ENCODE measurements at places on chromosomes 3 and 15. TPM values are rescaled to one million over a fixed set of nuclear protein-coding genes. Genes with fewer than 3 reads are reported as not detected.

GRCh38 chr15:90716317-90716975 is 700 bp upstream of the BLM start:
- H3K36me3 ChIP-seq, result peaks cover 6% of the 10 kb centered on the region
- peak overlapping the region; percentile 81 for H3K4me3 ChIP-seq
- peaks cover 4% of the 10 kb centered on the region for H3K4me1 ChIP-seq
- DNase-seq, result no peak
- no peaks in the 10 kb centered on the region for H3K27me3 ChIP-seq
- H3K27ac ChIP-seq, result peak overlapping the region; percentile 99

DNA sequence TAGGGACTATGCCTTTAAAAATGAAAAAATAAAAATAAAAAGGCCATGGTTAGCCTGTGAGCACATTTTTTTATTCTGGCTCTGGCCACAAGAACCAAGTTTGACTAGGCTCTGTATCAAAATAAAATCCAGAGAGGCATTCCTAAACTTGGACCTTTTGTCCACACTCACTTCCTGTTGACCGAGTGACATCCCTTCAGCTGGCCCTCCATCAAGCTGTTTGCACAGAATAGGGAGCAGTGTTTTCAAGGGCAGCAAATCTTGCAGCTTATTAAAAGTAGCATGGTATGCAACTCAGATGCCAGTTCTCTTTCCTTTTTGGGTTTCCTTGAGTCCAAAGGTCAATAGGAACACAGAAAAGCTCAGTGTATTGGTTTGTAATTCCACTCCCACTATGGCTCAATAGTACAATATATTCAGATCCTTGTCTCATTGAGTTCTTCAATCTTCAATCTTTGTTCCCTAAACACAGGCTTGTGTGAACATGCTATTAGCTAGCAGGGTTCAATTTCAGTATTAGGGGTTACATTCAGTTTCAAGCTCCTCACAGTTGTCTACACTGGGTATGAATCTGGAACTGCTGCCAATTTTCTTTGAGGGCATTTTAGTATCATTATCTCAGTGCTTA is 244.5 kb downstream of the RBMS3 start:
- no peaks in the 10 kb centered on the region for H3K36me3 ChIP-seq
- H3K27me3 ChIP-seq, result no peaks in the 10 kb centered on the region
- no peaks in the 10 kb centered on the region for H3K4me1 ChIP-seq
- no peak overlapping the region for H3K4me3 ChIP-seq

GRCh38 chr15:33375236-33375635 is 64.5 kb downstream of the RYR3 start:
- no peaks in the 10 kb centered on the region for H3K27me3 ChIP-seq
- H3K4me1 ChIP-seq, result no peaks in the 10 kb centered on the region
- no peak for DNase-seq
- H3K36me3 ChIP-seq, result no peaks in the 10 kb centered on the region
- H3K27ac ChIP-seq, result no peak overlapping the region
- no peak overlapping the region for H3K4me3 ChIP-seq

- no peak overlapping the region for H3K4me3 ChIP-seq
- H3K27ac ChIP-seq, result no peak overlapping the region
- no peaks in the 10 kb centered on the region for H3K27me3 ChIP-seq
Measured at GRCh38 chr3:40845916-40846315, 321.2 kb downstream of the ZNF621 start.

- H3K36me3 ChIP-seq, result no peaks in the 10 kb centered on the region
- no peaks in the 10 kb centered on the region for H3K4me1 ChIP-seq
- no peaks in the 10 kb centered on the region for H3K27me3 ChIP-seq
- H3K27ac ChIP-seq, result no peak overlapping the region
- DNase-seq, result no peak
Measured at GRCh38 chr3:88979760-88980159, 127.7 kb upstream of the EPHA3 start.

DNA sequence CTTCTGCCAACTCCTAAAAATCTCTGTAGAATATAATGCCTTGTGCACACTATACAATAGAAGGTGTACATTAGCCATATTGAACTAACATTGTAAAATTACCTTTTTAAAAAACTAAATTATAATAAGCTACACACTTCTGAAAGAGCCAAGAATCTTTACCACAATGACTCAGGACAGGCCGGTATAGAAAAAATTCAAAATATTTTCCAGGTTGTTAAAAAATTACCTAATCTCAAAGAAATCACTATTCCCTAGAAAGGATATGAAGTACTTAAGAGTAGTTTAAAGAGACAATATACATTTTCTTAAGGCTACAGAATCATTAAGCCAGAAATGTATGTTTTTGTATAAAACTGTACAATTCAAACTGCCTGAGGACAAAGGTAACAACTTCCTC is 48.5 kb downstream of the TJP1 start:
- H3K4me1 ChIP-seq, result no peaks in the 10 kb centered on the region
- H3K27me3 ChIP-seq, result no peaks in the 10 kb centered on the region
- H3K27ac ChIP-seq, result no peak overlapping the region
- DNase-seq, result no peak
- peaks cover 11% of the 10 kb centered on the region for H3K36me3 ChIP-seq
- H3K4me3 ChIP-seq, result no peak overlapping the region

DNA sequence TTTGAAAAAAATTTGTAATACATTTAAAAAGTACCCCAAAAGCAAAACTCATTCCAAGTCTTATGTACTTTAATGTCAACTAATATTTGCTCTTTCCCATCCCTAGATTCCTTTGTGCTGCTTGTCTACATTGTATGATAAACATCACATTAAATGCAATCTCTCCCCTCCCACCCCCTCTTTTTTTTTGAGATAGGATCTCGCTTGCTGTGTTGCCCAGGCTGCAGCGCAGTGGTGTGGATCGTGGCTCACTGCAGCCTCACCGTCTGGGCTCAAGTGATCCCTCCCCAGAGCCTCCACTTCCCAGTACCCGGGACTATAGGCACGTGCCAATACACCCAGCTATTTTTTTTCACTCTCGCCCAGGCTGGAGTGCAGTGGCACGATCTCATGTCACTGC is 12.6 kb downstream of the MAP2K1 start:
- no peak for DNase-seq
- H3K4me1 ChIP-seq, result no peaks in the 10 kb centered on the region
- no peak overlapping the region for H3K27ac ChIP-seq
- H3K27me3 ChIP-seq, result no peaks in the 10 kb centered on the region

WDR73 gene
- total RNA-seq, result 33.6 TPM

KIAA1143 gene
- 40.8 TPM for total RNA-seq

ADAMTS9 gene
- 74.5 TPM for total RNA-seq

FILIP1L gene
- 8.4 TPM for total RNA-seq

TNFAIP8L3 gene
- 3.8 TPM for total RNA-seq

LRRC34 gene
- total RNA-seq, result 13.1 TPM

All from spinal cord (tissue), 10 donors.